CD4-positive, alpha-beta T cell treated with Interferon alpha-2 for 1 hour (primary cell): ENCODE measurements at places on chromosomes 6 and 20.
A peak's percentile ranks its signal among the peaks of the same experiment; 100 is the strongest.

DNA sequence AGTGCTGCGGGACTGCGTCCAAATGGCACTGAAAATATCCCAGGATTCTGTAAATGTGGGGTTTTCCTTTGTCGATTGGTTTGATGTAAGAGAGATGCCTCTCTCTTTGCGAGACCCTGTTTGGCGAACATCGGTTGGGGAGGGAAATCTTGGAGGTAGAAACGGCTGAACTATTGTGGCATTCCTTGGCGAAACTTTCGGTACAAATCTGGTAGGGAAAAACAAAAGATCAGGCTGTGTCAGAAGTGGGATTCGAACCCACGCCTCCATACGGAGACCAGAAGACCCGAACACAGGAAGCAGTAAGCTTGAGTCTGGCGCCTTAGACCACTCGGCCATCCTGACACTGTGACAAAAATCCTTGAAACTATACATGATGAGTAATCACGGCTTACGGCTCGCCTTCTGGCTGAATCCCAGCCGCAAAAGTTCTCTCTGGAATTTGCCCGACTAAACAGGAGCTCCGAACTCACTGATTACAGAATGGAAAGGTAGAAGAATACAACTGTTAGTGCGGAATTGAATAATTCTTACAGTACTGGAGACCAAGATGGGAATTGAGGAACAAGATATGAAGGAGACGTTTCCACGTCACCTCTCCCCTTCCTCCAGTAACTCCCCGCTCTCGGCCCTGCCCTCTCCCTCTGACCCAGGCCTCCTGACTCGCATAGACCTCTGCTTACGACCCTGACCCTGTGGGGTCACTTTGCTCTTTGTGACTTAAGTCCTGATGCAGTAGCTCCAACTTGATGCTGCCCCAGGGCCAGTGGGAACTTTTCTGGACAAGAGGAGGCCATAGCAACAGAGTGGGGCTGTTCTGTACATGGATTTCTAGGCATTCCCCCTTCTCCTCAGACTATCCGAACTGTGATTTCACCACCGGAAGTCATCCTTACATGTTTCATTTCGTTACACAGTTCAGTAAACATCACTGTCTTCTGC is 132.8 kb upstream of the ZNF184 start:
- no peak for DNase-seq

DNA sequence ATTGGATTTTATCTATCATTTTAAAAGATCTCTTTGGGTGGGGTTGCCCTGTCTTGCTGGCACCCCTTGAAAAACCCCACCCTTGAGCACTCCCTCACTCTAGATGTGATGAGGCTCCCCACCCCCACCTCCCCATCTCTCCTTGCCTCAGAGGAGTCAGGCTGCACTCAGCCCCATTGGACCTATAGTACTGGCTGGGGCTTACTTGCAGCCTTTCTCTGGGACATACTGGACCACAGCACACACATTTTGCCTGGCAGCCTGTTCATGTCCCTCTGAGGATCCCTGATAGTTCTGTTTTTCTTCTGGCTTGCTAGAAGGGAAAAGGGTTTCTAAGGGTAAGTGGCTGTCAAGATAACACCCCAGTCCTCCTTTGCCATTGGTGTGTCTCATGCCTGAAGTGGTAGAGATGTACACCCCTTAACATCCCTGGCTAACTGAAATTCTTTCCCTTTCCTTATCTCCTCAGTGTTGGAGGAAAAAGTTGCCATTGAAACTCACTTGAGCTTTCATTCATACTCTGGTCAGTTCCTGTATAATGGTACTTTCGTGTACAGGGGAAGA is 553.4 kb upstream of the CITED2 start:
- no peak for DNase-seq

GRCh38 chr20:45780159-45780558 is 11.5 kb downstream of the WFDC3 start:
- DNase-seq = no peak

- no peak for DNase-seq
Measured at GRCh38 chr6:20541382-20541781, 7.1 kb downstream of the CDKAL1 start.

GRCh38 chr6:14274546-14275492 is 157.2 kb downstream of the CD83 start:
- DNase-seq = no peak

DNA sequence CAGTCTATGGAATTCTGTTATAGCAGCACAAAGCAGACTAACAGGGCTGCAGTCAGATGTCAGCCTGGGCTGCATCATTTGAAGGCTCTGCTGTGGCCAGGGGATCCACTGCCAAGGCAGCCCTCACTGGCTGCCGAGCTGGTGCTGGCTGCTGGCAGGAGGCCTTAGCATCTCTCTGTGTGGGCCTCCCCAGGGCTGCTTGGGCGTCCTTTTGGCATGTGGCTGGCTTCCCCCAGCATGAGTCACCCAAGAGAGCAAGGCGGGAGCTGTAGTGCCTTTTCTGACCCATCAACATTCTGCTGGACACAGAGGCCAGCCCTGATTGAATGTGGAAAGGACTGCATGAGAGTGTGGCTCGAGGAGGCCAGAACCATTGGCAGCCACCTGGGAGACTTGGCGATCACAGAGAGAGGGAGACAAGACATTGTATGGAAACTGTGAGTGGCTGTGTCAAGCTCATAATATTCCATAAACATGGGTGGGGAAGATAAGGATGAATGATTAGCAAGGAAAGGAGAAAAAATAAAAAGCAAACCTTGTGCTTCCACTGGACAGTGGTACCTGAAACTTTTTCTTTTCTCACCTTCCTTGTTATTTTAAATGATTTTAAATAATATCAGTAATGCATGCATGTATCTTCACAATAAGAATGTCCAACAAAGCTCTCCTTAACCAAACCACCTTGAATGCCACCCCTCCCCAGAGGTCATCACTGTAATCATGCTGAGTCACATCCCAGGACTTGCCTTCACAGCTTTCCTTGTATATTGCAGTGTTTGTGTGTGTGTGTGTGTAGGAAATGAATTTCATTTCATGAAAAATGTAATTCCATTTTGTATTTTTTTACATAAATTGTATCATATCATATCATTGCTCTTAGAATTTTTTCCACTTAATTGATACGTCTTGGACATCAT is 55.0 kb upstream of the VSX1 start:
- DNase-seq = no peak

DNA sequence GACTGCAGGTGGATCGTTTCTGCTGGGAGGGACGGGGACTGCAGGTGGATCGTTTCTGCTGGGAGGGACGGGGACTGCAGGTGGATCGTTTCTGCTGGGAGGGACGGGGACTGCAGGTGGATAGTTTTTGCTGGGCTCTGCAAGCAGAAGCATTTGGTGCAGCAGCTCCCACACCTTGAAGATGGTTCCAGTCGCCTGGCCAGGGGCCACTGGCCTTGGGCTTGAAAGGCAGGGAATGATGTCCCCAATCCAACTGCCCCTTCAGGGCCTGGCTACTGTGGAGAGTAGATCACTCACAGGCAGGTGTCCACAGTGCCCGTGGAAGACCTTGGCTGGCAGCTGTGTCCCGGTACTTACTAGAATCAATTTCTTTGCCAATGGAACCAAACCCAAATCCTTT is 68.2 kb downstream of the PSMG4 start:
- DNase-seq = no peak

- DNase-seq = no peak
Measured at GRCh38 chr6:28712982-28713381, 187.3 kb downstream of the GPX5 start.

DNA sequence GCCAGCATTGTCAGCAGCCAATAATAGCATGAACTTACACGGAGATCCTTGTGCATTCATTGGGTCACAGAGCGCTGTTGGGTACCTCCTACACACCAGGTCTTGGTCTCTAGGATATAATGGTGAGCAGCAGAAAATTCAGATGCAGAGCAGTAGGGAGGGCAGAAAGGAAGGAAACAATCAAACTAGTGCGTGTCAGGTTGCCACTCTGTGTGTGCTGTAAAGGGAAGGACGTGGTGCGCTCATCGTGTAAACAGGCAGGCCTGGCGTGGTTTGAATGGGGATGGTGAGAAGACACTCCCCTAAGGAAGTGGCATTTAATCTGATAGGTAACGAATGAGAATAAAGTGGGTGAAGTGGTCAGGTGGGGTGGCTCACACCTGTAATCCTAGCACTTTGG is 336.4 kb downstream of the CDH26 start:
- no peak for DNase-seq

DNA sequence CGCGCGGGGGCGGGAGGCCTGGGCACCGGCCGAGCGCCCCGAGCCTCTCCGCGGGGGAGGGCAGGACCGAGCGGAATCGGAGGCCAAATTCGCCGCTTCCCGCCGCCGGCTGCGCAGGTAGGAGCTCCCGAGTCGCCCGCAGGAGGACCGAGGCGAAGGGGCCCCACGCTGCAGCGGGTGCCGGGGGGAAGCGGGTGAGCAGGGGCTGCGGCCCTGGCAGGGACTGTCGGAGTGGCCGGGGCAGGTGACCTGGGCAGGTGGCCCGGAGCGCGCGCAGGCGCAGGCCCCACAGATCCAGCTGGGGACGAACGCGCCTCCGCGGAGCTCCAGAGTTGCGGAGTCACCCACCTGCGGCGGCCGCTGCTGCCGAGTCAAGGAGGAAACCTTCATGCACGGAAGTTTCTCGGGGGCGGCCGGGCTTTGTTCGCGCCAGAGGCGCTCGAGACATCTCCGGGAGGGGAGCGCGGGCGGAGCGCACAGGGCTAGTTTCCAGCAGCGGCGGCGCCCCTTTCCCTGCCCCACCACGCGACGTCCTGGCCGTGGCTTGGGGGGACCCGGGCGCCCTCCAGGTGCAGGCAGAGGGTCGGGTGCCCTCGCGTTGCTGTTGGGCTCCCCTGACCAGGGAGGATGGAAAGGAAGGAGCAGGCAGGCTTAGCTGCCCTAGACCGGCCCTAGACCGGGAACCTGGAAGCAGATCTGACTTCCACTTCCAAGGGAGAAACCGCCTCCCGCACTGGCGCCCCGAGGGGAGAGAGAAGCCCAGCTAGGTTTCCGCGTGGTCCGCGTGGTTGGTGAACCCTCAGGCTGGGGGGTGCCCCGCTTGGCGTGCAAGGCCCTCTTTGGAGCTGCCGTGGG is 590 bp downstream of the SLCO4A1 start:
- DNase-seq = peak; percentile 23

DNA sequence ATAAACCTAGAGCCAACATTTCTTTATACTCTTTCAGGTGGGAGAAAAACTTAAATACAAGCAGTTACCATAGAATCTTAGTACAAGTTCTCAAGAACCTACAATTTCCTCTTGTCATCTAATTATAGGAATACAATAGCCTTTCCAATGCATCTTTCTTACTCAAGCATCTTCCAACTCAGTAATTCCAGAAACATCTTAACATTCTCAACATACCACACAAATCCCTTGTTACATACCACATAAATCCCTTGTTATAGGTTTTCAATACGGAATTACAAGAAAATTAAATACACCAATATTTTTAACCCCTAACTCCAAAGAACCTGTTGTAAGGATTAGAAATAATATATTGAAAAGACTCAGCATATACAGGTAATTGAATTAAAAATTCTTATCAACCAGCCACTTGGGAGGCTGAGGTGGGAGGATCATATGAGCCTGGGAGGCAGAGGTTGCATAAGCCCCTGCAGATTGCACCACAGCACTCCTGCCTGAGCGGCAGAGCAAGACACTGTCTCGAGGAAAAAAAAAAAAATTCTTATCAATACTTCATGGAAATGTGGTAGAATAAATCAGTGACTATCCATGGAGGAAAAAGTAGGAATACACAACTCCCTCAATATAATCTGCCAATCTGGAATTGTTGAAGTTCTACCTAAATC is 127.5 kb upstream of the CCDC28A start:
- DNase-seq = no peak
